ENCODE measurements at places on chromosomes 7 and 10.

- no peak for DNase-seq
These were observed 28.5 kb downstream of the NRBF2 start for GRCh38 chr10:63161592-63161991.

DNA sequence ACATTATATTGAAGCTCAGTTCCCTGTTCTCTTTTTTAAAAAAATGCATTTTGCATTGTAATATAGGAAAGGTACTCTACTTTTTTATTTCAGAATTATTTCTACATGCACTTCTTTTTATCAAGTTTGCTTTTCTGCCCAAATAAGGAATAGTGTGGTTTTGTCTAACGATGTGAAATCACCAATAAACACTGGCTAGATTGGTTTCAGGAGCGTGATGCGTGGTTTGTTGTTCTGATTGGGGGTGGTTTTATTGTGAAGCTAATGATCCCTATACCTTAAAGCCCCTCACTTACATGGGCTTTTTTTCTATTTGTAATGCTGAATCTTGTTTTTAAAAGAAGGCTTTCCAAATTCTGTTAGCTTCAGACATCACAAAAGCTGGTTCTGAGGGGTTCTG lies 17.6 kb downstream of the ENTPD7 start:
- DNase-seq, result no peak

DNA sequence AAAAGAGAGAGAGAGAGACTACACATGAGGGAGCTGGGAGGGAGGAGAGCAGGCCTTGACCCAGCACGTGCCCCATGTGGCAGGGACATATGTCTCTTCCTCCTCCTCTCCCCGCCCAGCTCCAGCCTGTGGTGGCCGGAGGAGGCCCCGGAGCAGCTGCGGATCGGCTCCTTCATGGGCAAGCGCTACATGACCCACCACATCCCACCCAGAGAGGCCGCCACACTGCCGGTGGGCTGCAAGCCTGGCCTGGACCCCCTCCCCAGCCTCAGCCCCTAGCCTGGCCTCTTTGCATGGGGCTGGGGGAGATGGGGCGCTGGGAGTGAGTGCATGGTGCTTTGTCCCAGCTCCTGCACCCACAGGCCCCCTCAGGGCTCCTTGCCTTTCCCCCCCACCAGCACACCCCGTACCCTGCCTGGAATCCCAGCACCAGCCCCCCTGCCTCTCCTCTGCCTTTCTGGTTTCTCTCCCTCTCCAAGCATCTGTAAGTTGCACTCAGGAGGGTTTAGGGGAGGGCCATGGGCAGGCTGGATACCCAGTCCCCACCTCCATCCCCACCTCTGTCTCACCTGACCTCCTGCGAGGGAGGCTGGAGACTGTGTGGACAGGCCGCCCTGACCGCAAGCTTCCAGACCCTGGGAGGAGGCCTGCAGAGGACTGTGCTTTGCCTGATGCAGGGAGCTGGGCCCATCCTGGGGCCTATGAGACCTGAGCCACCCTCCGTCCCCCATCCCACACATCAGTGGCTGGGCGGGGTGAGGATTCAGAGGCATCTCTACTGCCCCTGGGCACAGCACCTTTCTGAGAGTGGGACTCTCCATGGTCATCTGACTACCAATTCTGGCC lies 4.8 kb downstream of the UPK3B start:
- DNase-seq, result no peak

- DNase-seq, result no peak
These were observed 442.5 kb downstream of the KCNMA1 start for GRCh38 chr10:77195101-77195500.

DNA sequence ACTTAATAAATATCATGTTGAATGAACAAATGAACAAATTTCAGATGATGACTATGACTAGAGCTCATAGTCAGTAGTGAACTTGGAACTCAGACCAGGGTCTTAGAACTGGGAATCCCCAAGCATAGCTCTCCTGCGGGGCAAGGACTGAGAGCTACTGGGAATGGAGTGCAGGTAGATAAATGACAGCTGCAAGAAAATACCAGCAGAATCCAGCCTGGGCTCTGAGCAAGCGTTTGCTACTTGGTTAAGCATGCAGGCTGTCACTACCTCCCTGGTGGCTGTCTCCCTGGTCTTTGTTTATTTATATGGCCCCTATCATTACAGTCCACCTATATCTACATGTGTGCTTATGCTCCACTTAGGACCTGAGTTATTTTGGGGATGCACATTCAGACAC lies 208.4 kb downstream of the POU6F2 start:
- DNase-seq, result no peak

DNA sequence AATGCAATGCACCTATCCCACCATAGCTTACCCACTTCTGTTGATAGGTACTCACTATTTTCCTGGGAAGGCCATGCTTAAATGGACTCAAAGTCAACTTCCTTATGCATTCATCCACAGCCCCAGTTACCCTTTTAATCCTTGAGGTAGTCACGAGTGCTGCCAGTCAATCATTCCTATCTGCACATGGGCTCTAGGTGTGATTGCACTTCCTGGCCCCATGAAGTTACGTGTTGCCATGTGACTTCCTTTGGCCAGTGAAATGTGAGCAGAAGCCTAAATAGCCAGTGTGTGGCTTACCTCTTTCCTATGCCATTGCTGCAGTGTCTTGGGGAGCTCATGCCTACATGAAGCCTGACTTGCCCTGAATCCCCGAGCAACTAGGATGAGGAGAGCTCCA lies 23.5 kb upstream of the EIF5AL1 start:
- no peak for DNase-seq

DNA sequence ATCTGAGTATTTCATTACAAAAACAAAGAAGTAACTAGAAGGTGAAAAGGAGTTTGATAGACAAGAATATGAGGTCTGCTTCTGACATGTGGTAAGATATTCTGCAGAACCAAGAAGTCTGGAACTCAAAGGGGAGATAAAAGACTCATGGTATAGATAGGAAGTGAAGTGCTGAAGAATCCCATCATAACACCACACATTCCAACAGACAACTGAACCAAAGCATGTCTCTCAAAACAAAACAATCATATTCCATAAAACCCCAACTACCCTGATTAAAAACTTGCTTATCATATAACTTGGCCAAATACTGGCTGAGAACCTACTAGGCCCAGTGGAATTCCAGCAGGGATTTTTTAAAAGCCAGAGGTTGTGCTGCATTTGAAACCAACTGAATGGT lies 178.7 kb downstream of the JAZF1 start:
- DNase-seq, result no peak

DNA sequence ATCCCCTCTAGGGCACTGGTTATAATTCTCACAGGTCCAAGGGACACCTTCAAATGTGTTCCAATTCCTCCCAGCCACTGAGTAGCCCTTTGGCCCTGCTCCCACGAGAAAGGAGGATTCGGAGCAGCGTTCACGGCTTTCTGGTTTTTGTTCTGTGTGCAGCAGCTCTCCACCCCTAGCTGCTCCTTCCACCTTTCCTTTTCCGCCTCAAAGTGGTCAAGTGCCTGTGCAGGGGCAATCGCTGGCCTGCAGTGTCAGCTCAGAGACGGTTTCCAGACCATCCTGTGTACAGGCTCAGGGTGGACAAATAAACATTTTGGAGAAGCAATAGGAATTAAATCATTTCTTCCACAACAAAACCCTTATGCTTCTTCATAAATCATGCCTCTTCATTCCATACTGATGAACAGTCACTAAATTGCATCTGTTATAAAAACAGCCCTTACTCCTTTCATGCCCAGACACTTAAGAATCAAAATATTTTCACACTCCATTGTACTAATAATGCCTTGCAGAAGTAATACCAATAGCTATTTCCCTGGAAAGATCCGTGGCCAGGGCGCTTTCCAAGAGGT lies 1.1 kb downstream of the KIAA1549 start:
- no peak for DNase-seq

DNA sequence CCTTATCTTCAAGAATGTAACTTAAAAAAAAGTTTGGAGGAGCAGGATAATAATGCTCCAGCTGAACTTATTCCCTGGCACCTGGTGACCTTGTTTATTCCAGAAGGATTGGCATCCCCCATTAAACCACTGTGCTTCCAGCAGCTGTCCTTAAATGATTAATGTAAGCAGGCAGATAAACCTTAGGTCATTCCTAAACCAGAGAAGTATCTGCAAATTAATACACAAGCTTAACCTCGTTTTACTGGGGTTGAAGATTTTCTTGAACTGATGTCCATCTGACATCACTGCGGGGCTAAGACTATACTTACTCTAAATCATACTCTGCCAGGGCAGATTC lies 116.1 kb upstream of the PALS2 start:
- DNase-seq, result no peak

DNA sequence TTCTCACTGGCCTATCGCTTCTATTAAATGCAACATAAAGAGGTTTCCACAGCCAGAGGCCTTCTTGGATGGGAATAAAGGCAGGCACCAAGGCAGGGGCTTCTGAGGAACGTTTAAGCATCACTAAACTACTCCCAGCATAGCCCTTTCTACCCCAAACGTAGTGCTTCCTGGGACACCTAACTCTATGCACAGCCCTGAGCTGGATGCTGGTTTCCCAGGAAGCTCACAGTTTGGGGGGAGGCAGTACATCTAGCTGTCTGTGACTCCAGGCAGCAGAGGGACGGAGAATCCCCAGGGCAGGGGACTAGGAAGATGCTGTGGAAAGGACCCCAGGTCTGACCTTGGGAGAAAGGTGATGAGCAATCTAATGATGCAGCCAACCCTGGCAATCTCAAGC lies 192.8 kb upstream of the ZMIZ1 start:
- no peak for DNase-seq

DNA sequence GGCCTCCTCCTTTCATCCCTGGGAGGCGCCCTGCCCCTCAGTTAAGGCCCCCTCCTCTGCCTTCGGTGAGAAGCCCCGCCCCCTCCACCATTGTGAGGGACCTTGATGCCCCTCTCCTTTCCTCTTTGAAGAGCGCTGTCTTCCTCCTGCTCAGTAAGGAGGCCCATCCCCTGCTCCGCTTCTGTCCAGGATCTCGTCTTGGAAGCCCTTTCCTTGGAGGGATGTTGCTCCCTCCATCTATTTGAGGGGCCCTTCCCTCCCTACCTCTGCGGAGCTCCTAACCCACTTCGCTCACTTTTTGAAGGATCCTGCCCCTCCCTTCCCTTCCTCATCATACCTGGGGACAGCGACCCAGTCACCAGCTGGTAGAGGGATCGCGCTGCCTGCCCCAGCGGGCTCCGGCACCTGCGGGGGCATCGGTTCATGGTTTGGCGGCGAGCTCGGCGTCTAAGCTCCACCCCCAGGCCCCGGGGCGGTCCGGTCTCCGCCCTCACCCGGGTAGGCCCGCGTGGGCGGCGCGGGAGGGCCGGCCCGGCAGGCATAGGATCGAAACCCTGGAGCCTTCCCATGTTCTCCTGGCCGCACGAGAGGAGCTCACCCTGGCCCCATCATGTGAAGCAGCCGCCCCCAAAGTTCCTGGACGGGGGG lies 4.1 kb downstream of the KCNIP2 start:
- peak; percentile 64 for DNase-seq

DNA sequence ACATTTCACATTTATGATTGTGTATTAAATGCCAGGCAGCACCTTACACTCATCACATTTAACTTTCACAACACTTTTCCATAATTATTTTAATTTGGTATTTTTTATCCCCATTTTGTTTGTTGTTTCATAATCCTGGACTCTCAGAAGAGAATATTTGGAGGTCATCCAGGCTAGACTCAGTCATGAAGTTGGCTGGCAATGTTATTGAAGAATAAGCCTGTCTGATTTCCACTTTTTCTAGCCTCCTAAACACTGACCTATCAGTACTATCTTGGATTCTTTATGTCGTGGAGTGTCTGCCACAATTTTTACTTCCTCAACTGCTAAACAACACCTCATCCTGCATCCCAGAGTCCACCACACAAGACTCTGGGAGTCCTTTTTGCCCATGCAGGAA lies 372.3 kb upstream of the NRP1 start:
- DNase-seq, result no peak

Data from suppressor macrophage treated with lipopolysaccharide for 4 hours (primary cell).